ENCODE measurements at places on chromosomes 5 and 9.

DNA sequence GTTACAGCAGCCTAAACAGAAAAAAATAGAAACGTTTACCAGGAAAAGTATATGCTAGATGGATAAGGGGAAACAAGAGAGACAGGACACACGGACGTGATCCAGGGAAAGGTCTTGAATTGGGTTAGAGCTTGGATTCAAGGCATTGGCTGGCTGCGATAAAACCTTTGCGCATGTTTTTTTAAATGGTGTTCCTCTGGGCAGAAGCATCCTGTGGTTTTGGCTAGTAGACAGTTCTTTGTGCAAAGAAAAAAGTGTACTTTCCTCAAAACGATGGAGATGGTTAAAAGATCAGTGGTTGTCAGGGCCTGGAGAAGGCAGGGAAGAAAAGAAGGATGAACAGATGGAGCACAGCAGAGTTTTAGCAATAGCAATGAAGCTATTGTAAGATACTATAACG, 37.5 kb upstream of the LIFR start:
- no peak for DNase-seq

- DNase-seq, result no peak
These were observed 37.2 kb downstream of the MRPS27 start for GRCh38 chr5:72282878-72283277.

DNA sequence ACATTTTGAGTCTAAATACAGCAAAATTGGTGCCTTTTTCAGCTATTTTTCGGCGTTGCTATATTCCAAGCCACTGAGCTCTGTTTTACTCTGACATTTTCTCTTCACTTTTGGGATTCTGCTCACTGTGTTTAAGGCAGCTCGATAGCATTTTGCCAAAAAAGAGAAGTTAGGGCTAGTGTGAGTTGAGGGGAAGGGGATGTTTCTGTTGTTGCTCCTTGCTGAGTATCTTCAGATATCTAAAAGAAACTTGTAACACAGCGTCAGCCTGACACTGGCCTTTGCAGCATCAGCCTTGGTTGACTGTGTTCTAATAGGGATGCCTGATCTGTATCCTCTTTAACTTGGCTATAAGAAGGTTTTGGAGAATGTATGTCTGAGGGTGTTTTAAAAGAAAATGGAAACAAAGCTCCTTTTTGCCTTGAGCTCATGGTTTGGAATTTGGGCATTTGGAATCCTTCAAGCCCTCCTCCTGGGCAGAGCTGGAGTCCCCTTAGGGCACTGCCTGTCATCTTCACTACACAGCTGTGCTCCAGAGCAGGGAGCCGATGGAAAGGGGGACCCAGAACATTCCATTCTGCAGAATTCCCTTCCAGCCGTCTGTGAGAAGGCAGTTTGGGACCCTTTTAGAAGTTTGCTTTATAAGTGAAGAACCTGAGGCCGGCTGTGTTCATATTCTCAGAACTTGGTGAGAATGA, 63.0 kb downstream of the EXOSC2 start:
- no peak for DNase-seq

GRCh38 chr5:64634997-64635686, 55.2 kb upstream of the SHISAL2B start:
- no peak for DNase-seq

- no peak for DNase-seq
These were observed 25.7 kb downstream of the RAPGEF1 start for GRCh38 chr9:131714161-131714646.

GRCh38 chr5:159746707-159747106, 169.6 kb upstream of the ADRA1B start:
- no peak for DNase-seq

DNA sequence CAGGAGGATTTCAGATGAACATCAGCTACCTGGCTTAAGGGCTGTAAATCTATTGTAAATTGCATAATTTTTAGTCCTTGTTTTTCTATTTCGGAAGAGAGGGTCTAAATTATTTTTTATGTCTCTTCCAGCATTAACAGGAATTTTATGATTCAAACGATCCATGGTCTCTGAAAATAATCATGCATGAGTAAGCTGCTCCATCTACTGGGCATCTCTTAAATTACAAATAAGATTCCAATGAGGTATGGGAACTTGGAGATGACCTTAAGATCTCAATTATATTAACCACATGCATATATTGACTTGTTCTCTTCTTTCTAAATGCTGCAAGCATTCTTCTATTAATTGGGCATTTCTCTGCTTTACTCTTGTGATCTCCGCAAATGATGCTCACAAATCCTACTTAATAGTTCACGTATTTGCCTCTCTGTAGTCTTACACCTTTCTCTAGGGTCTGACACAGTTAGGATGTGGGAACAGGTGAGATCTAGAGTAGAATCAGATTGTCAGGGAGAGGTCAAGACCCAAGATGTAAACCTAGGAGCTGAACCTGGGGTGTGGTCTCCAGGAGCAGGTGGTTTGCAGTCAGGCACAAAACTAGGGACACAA, 86.9 kb downstream of the NUDT12 start:
- no peak for DNase-seq

All from CD8-positive, alpha-beta memory T cell (primary cell).